ENCODE measurements at places on chromosomes 13 and 19. TPM values are rescaled to one million over a fixed set of nuclear protein-coding genes. Genes with fewer than 3 reads are reported as not detected.

NCR1 gene
- total RNA-seq: not detected

LRRC63 gene
- 0.16 TPM for total RNA-seq

NKG7 gene
- not detected for total RNA-seq

CEACAM19 gene
- total RNA-seq: 0.47 TPM
